ENCODE measurements at places on chromosomes 5 and 9.
A peak's percentile ranks its signal among the peaks of the same experiment; 100 is the strongest.

DNA sequence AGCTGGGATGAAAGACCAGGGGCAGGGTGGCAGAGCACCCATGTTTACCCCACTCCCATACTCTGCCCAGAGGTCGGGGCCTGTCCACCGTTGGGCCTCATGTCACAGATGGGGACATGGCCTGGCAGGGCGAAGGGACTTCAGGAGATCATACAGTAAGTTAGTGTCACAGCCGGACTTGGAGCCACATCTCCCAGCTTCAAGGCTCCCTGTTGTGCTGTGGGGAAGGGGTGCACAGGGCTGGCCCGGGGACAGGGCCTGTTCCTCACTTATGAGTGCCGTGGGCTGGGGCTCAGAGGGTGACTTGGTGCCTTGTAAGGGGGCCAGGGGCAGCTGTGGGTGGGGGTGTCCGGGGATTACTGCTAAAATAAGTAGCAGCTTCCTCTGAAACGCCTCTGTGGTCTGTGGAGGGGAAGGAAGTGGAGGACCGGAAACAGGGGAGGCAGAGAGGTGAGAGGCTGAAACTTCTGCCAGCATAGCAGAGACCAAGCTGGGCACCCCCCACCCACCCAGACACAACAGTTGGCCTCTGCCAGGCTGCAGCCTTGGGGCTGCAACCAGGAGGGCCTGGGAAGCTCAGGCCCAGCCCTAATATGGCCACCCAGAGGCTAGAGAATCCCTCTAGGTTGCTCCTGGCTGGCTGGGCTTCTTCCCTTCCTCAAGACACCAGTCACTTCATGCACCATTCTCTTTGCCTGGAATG is 41.1 kb upstream of the NEK6 start:
- DNase-seq, result peak; percentile 76

DNA sequence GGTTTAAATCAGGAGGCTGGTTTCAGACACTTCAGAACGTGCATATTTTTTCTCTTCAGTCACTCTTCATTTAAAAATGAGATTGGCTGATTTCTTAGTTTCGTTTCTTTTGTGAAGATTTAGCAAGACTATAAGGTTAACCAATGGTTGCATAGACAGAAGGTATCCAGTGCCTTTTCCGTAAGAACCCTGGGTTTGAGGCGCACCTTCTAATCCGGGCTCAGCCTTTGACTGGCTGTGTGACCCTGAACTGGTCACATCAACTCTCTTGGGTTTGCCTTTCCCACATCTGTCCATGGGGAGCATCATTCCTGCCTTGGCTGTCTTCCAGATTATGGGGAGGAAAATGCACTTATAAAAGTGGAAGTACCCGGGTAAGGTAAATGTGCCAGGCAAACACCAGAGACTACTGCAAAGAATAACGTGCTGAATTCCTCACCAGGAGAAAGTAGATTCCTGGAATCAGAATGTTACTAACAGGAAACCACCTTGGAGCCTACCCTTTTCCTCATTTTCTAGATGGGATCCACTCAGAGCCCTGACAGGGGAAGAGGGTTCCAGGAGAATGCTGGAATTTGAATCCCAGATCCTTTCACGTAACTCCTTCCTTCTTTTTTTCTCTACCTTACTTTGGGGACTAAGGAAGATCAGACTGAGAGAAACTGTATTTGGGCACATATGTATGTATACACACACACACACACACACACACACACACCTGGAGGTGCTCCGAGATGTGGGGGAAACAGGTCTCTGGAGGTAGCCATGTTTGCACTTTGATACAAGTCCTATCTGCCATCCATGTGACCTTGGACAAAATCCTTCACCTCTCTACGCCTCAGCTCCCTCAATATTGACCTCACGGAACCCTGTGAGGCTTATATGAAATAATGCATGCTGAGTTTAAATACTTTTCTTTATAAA is 6.8 kb downstream of the HAND1 start:
- DNase-seq, result no peak

DNA sequence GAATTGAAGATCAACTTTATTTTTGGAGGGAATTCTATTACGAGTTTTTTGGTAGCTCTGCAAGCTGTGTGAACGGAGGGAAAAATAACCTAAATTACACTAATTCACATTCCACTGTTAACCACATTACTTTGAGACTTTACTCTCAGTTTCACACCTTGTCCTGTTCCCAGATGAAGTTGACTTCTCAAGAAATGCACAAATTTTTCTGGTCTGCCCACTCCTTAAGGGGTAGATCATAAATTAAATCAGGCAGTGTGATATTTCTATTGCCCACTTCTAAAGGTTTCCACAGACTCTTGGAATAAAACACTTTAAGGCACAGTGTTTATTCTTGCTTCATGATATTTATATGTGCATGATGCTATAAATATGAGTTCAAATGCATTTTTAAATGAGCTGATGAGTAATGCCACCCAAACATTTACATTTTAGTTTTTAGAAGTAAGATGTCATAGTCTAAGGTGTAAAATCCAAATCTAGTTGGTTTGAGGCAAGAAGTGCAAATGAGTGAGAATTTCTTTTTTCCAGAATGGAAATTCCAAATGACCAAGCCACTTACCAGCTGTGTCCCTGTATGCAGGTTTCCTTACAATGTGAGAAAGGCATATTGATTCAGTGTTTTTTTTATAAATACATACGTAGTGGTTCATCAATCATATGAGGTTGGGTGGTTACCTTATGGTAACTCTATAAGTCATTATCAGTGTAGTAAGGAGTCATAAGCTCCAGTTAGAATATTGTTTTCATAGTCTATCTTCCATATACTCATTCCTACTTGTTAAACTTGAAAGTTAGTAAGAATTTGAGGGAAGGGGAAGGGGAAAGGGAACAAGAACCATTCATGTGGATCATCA is 437.7 kb upstream of the MEF2C start:
- DNase-seq, result no peak

- peak; percentile 14 for DNase-seq
These were observed 3.2 kb downstream of the ELL2 start for GRCh38 chr5:95958310-95959014.

GRCh38 chr9:35690614-35691333 is 1.0 kb upstream of the TPM2 start:
- DNase-seq, result peak; percentile 56

DNA sequence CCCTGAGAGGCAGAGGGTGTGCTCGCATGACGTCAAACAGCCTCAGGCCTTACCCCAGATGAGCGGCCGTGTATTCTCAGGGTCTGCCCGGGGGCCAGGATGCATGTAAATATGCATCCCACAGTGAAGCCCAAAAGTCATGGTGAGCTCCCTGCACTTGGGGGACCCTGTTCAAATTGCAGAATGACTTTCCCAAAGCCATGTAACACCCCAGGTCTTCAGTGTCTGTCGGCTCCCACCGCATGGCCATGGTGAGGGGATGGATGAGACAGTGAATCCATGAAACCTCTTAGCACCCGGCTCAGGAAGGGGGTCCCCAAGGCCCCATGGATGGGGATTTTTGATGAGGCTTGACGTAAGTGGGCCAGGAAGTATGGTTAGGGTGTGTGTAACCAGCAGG is 9.3 kb upstream of the COL5A1 start:
- DNase-seq, result peak; percentile 1

DNA sequence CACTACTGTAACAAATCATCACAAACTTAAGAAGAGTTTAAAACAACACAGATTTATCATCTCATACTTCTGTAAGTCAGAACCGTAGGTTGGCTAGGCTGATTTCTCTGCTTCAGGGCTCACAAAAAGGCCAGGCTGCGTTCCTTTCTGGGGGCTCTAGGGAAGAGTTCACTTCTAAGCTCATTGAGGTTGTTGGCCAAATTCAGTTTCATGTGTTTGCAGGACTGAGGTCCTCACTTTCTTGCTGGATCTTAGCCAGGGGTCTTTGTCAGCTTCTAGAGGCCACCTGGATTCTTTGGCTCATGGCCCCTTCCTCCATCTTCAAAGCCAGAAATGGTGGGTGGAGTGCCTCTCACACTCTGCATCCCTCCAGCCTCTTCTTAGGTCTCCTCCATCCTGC is 76.0 kb downstream of the ACTBL2 start:
- DNase-seq, result no peak

DNA sequence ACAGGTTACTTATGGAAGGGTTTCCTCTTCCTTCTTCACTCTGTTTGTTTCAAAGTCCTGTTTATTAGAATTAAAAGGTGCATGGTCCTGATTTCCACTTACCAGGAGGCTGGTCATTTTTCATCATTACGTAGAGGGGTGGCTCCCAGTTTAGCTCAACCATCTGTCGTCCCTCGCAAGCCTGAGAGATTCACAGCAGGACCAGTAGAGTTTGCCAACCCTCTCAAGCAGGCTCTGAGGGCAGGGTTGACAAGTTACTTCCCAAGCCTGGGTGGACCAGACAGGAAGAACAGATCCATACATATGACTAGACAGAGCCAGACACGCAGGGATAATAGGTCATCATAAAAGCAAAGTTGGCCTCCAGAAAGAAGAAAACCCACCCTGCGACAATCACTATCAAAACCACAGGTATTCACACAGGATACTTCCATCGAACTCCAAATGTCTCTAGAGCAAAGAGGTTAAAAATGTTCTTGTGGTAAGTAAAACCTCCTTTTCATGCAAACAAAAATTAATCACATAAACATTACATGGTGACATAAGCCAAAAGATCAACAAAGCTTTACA is 151.9 kb downstream of the ELAVL2 start:
- no peak for DNase-seq

DNA sequence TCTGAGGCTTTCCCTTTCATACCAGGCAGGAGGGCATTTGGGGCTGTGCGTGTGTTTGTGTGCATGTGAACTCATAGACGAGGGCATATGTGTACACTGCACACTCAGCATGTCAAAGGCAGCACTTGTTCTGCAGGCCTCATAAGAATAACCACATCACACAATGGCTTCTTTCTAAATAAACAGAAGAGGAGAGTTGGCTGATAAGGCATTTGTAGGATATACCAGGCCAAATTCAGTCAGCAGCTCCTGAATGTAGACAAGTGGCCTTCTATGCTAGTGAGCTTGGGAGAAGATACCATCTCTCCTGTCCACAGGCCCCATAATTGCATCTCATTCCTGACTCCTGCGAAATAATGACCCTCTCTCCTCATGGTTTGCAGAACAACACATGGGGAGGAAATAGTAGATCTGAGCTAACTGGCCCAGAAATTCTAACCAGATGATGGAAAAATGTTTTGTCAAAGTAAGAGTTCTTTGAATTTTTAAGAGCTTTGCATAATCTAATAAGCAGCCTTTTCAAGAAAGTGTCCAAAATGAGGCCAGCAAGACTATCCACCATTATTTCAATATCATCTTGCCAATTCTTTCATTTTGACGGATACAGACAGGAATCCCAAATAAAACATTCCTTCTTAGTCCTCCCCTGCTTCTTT is 60.5 kb upstream of the GAS1 start:
- no peak for DNase-seq

DNA sequence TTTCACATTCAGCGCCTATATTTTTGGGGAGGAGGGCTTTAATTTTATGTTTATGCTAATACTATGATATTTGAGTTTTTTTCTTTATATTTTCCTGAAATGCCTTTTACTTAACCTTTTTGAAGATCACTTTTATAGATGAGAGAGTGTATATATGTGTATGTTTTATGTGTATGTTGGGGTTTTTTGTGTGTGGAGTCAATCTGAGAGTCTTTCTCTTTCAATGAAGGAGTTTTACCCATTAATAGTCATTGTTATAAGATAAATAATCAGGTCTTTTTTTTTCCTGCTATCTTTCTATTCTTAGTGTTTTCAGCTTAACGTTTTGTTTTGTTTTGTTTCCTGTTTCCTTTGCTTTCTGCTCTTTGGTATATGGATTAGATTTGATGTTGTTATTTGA is 112.2 kb downstream of the TEX10 start:
- no peak for DNase-seq

- peak; percentile 58 for DNase-seq
These were observed 2.5 kb downstream of the EGFL7 start for GRCh38 chr9:136665111-136665703.

GRCh38 chr9:121272401-121272948 is 4.5 kb downstream of the GSN start:
- DNase-seq, result no peak

GRCh38 chr5:160508780-160509361 is 87.2 kb downstream of the PTTG1 start:
- DNase-seq, result peak; percentile 76

DNA sequence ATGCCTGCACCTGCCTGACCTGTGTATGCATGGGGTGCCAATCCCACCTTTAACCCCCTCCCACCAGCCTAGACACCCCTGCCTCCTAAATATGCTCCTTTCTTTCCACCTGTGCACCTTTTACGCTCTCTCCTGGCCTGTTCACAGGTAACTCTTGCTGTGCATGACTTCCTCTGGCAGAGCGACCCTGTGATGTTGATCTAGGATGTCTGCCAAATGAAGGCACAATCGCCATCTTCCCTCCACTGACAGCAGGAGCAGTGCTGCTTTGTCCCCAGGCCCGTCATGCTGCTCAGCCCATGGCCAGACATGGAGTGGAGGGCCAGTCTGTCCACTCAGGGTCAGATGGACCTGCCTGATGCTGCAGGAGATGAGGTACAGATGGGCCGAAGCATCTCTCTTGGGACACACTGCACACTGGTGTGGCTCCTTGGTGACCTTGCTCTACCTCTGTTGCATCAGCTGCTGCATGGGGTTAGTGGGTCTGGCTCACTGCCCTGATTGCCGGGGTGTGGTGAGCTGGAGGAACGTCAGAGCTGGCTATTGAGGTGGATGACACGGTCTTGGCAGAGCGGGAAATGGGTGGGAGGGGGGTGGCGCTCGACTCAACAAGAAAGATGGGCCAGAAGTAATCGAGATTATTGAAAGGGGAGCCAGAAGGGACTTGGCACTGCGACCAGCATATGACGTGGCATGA is 101.7 kb upstream of the PITX1 start:
- no peak for DNase-seq

DNA sequence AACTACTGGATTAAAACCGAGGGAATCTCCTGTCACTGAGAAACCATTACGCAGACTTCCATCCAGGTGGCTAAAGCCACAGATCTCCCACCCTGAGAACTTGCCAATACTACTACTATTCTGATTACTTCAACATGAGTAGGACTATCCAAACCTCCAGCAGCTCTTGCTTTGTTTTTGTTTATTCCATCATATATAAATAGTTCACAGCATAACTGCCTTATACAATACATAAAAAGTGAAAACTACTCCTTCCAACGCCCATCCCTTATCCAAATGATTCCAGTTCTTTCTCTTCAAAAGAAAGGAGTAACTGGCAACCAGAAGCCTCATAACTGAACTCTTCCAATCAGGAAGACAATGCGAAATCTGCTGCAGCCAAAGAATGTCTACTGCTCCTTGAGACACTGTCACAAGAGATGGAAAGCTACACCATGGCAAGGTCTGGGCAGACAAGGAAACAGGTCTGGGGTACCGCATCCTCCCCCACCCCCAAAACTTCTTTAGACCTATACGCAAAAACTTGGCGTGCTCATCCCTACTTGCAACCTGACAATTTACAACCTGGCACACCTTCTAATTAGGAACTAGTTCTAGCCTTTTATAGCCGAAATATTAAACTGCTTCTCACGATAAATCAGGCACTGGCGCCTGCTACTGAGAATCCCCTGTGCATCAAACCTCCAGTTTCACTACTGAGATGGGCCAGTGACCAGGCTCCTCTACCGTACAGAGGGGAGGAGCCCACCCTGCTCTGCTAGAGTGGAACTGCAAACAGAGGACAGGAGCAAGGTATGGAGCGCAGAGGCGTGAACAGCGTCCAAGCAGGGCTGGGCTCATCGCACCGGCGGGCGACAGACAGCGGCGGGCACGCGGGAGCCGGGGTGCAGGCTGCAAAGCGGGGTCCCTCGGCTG is 986 bp downstream of the PLPP1 start:
- no peak for DNase-seq

Measured in activated CD4-positive, alpha-beta T cell treated with anti-CD3 and anti-CD28 coated beads for 36 hours (primary cell).